Effector memory CD8-positive, alpha-beta T cell (primary cell): ENCODE measurements at places on chromosomes 4 and X.

DNA sequence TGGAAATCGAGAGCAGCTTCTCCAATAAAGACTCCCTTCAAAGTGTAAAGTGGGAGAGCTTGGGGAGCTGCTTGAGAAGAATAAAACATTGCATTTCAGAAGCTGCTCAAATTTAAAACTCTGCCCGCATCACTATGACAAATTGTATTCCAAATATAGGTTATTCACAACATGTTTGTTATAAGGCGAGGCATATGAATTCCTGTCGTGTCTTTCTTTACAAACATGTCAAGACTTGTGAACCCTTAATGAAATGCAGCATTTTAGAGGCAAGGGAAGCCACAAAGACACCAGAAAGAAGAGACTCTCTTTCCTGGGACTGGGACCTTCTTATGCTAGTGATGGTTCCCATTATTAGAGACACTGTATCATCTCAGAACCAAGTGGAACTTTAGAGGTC is 311.2 kb downstream of the DHX15 start:
- no peak overlapping the region for H3K27ac ChIP-seq
- H3K4me3 ChIP-seq = no peak overlapping the region
- H3K27me3 ChIP-seq = peaks cover 4% of the 10 kb centered on the region
- no peaks in the 10 kb centered on the region for H3K36me3 ChIP-seq
- DNase-seq = no peak

- no peak overlapping the region for H3K27ac ChIP-seq
- no peak overlapping the region for H3K4me3 ChIP-seq
- no peaks in the 10 kb centered on the region for H3K36me3 ChIP-seq
- DNase-seq = no peak
- peaks cover 12% of the 10 kb centered on the region for H3K27me3 ChIP-seq
Measured at GRCh38 chr4:71156616-71157015, 163.2 kb downstream of the DCK start.

- H3K27ac ChIP-seq = no peak overlapping the region
- no peaks in the 10 kb centered on the region for H3K36me3 ChIP-seq
- no peaks in the 10 kb centered on the region for H3K27me3 ChIP-seq
- peaks cover 3% of the 10 kb centered on the region for H3K4me1 ChIP-seq
Measured at GRCh38 chrX:153614818-153615217, 15.9 kb upstream of the CCNQ start.

GRCh38 chr4:78659264-78659663 is 107.7 kb downstream of the ANXA3 start:
- H3K36me3 ChIP-seq = no peaks in the 10 kb centered on the region
- peaks cover 13% of the 10 kb centered on the region for H3K4me1 ChIP-seq
- peaks cover 7% of the 10 kb centered on the region for H3K27me3 ChIP-seq
- no peak overlapping the region for H3K27ac ChIP-seq
- no peak for DNase-seq
- H3K4me3 ChIP-seq = no peak overlapping the region

GRCh38 chrX:72107320-72107719 is 24.4 kb downstream of the RTL5 start:
- H3K4me3 ChIP-seq = peak overlapping the region; percentile 55
- H3K27me3 ChIP-seq = no peaks in the 10 kb centered on the region
- peaks cover 25% of the 10 kb centered on the region for H3K36me3 ChIP-seq

DNA sequence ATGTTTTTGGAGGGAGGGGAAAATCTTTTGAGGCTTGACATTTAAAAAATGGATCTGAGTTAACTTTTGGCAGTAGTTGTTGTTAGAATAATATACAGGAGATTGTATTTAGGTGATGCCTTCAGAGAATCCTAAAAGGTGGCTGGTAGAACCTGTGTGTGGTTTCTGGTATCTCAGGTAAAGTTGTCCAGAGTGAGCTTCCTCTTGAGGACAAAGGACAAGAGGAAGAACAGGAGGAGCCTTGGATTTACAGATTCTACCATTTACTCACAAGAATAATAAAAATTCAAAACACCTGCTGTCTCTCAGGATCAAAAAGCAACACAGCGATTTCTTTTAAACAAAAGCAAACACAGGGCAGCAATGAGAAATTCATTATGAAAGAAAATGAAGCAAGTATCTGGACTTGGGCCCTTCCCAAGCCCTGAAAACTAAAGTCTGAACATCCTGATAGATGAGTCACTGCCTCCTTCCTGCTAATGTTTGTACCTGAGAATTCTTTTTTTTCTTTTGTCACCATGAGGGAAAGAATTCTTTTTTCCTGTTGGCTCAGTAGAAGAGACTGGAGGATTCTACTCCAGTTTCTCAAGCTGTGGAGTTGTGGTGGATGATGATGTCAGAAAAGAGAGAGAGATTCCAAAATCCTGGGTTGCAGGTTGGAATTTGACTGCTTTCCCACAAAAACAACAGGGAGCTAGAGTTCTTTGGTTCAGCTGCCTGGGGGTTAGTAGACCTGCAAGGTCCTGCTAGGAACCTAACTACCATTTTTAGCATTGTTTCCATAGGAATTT is 31.5 kb upstream of the RAPGEF2 start:
- no peaks in the 10 kb centered on the region for H3K36me3 ChIP-seq
- H3K4me3 ChIP-seq = no peak overlapping the region
- H3K27ac ChIP-seq = no peak overlapping the region
- H3K4me1 ChIP-seq = no peaks in the 10 kb centered on the region
- no peaks in the 10 kb centered on the region for H3K27me3 ChIP-seq
- DNase-seq = no peak

- no peak for DNase-seq
- no peaks in the 10 kb centered on the region for H3K36me3 ChIP-seq
- H3K27me3 ChIP-seq = peaks cover 21% of the 10 kb centered on the region
Measured at GRCh38 chr4:26464420-26465095, 25.7 kb downstream of the CCKAR start.

DNA sequence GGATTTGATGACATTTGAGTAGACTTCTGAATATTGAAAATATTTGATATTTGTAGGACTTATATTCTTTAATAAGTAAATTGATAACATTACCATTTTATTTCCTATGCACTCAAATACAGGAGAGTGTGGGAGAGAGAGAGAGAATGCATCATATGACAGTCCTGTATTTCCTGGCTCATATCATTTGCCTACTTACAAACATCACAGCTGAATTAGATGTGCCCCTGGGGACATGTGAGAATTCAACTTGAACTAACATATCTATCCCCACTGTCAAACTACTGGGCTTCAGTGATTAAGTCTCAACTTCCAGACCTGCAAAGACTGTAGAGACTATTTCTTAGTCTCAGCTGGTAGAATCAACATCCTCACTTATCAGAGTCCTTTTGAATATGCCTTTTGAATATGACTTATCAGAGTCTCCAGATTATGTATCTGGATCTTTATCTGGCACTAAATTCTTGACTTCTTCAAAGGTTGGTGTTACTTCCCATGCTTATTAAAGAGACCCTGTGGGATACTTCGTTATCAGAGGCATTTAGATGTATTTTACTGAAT is 75.5 kb downstream of the PABPC4L start:
- H3K27me3 ChIP-seq = no peaks in the 10 kb centered on the region
- no peak overlapping the region for H3K4me3 ChIP-seq
- no peaks in the 10 kb centered on the region for H3K36me3 ChIP-seq
- DNase-seq = no peak

GRCh38 chr4:85391589-85392410 is 83.2 kb upstream of the ARHGAP24 start:
- no peak for DNase-seq
- H3K36me3 ChIP-seq = no peaks in the 10 kb centered on the region
- H3K27me3 ChIP-seq = no peaks in the 10 kb centered on the region
- H3K4me3 ChIP-seq = no peak overlapping the region

GRCh38 chr4:112807083-112807482 is 170.1 kb downstream of the LARP7 start:
- H3K4me1 ChIP-seq = no peaks in the 10 kb centered on the region
- no peak overlapping the region for H3K4me3 ChIP-seq
- no peak for DNase-seq
- no peak overlapping the region for H3K27ac ChIP-seq
- H3K36me3 ChIP-seq = no peaks in the 10 kb centered on the region

GRCh38 chr4:16608123-16608522 is 290.3 kb downstream of the LDB2 start:
- H3K27ac ChIP-seq = no peak overlapping the region
- H3K36me3 ChIP-seq = no peaks in the 10 kb centered on the region
- H3K4me1 ChIP-seq = no peaks in the 10 kb centered on the region
- no peaks in the 10 kb centered on the region for H3K27me3 ChIP-seq
- no peak for DNase-seq

- no peaks in the 10 kb centered on the region for H3K27me3 ChIP-seq
- no peak for DNase-seq
- H3K4me1 ChIP-seq = no peaks in the 10 kb centered on the region
- peaks cover 5% of the 10 kb centered on the region for H3K36me3 ChIP-seq
Measured at GRCh38 chrX:19958552-19959486, 32.0 kb downstream of the BCLAF3 start.

GRCh38 chr4:101158134-101158482 is 189.2 kb downstream of the PPP3CA start:
- H3K36me3 ChIP-seq = peaks cover 7% of the 10 kb centered on the region
- peaks cover 56% of the 10 kb centered on the region for H3K4me1 ChIP-seq
- no peak overlapping the region for H3K4me3 ChIP-seq
- no peak for DNase-seq
- no peaks in the 10 kb centered on the region for H3K27me3 ChIP-seq

DNA sequence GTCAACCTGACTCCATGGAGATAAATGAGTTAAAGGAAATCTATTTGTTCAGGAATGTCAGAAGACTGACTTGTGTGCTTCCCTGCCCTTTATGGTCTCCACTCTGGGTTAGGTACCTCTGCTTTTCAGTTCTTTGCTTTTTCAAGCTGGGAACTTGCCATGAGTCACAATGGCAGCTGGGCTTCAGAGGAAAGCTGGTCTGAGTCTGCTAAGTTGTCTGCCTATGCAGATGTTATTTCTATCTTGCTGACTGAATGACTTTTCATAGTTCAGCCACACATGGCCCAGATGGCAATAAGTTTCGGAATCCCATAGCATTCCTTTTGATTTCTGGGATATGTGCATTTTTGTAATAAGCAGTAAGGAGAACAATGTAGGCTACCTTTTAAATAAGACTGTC is 337.9 kb upstream of the FGF13 start:
- no peak overlapping the region for H3K27ac ChIP-seq
- DNase-seq = no peak
- H3K36me3 ChIP-seq = peaks cover 7% of the 10 kb centered on the region
- H3K4me3 ChIP-seq = no peak overlapping the region

DNA sequence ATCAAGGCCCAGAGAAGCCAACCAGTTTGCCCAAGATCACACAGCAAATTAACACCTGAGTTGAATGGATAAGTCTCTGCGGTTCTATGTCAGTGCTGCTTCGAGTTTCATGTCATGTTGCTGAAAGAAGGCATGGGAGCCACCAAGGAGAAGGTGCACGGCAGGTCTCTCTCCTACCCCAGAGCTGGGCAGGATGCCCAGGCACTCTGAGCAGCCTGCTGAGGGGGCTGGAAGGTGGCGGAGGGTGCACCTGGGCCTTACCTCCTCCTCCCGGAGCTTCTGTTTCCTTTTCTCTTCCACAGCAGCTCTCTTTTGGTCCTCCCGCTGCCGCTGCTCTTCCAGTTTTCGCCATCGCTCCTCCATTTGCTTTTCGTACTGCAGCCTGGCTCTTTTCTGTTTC is 53.6 kb downstream of the MAP7D2 start:
- no peak overlapping the region for H3K27ac ChIP-seq
- no peaks in the 10 kb centered on the region for H3K27me3 ChIP-seq
- no peak for DNase-seq
- H3K4me1 ChIP-seq = peaks cover 2% of the 10 kb centered on the region
- H3K36me3 ChIP-seq = peaks cover 5% of the 10 kb centered on the region
- H3K4me3 ChIP-seq = no peak overlapping the region

- no peak overlapping the region for H3K4me3 ChIP-seq
- H3K4me1 ChIP-seq = peaks cover 20% of the 10 kb centered on the region
- peaks cover 11% of the 10 kb centered on the region for H3K36me3 ChIP-seq
Measured at GRCh38 chrX:47585273-47585672, 3.0 kb downstream of the TIMP1 start.

- no peaks in the 10 kb centered on the region for H3K36me3 ChIP-seq
- H3K4me3 ChIP-seq = no peak overlapping the region
- H3K27me3 ChIP-seq = peaks cover 6% of the 10 kb centered on the region
- H3K27ac ChIP-seq = no peak overlapping the region
- H3K4me1 ChIP-seq = peaks cover 3% of the 10 kb centered on the region
Measured at GRCh38 chrX:152989292-152989658, 4.6 kb downstream of the PNMA5 start.

DNA sequence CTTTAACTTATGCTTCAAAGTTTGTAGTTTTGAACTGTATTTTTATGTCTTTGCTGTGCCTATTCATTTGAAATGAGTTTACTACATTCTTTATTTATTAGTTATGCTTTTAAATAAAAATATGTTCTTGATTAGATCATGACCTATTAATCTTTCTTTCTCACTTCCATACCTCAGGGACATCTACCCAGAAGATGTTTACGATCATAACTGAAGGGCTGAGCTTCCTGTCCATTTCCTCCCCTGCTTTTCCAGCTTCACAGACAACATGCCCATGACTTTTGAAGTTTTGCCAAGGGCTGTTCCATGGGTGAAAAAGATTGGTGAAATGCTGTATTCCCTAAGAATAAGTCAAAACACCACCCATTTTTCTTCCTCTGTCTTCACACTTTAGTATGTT is 99.7 kb upstream of the DDIT4L start:
- no peak for DNase-seq
- H3K36me3 ChIP-seq = no peaks in the 10 kb centered on the region
- H3K27ac ChIP-seq = no peak overlapping the region

GRCh38 chr4:8696369-8697127 is 104.0 kb downstream of the CPZ start:
- no peaks in the 10 kb centered on the region for H3K36me3 ChIP-seq
- no peak overlapping the region for H3K4me3 ChIP-seq
- H3K27me3 ChIP-seq = peaks cover 59% of the 10 kb centered on the region
- H3K27ac ChIP-seq = no peak overlapping the region

GRCh38 chr4:78510681-78511080 is 40.9 kb upstream of the ANXA3 start:
- no peak for DNase-seq
- H3K27me3 ChIP-seq = peaks cover 4% of the 10 kb centered on the region
- H3K4me1 ChIP-seq = no peaks in the 10 kb centered on the region
- H3K27ac ChIP-seq = no peak overlapping the region
- no peaks in the 10 kb centered on the region for H3K36me3 ChIP-seq

DNA sequence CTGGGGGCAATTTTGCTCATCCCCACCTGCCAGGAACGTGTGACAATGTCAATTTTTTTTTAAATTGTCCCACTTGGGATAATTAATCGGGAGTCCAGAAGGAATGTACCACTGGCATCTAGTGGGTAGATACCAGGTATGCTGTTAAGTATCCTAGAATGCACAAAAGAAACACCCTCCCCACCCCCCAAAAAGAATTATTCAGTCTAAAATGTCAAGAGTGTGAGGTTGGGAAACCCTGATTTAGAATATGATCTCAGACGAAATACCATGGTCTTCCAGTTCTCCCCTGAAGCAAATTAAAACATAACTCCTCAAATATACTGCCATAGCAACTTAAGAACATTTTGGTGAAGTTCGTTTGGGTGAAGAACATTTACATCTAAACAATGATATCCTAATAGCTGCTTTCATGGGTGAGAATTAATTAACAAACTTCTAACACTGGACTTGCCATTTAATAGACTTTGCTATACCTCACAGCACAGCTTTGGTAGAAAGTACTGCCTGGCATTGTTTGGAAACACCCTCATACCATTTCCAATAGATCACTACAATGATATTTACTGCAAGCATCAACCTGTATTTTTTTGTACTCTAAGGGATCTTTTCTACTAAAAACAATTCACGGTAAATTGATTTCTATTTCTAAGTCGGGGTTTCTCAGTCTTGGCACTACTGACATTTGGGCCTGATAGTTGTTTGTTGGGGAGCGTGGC is 36.5 kb downstream of the SH3RF1 start:
- H3K36me3 ChIP-seq = no peaks in the 10 kb centered on the region
- H3K4me3 ChIP-seq = no peak overlapping the region
- no peak overlapping the region for H3K27ac ChIP-seq
- H3K27me3 ChIP-seq = peaks cover 43% of the 10 kb centered on the region

- no peak overlapping the region for H3K27ac ChIP-seq
- no peak for DNase-seq
- no peak overlapping the region for H3K4me3 ChIP-seq
- H3K36me3 ChIP-seq = no peaks in the 10 kb centered on the region
Measured at GRCh38 chr4:103634236-103634635, 85.5 kb downstream of the TACR3 start.
